CD4-positive, alpha-beta T cell (primary cell): ENCODE measurements at places on chromosomes 2 and 18. TPM values are rescaled to one million over a fixed set of nuclear protein-coding genes. Genes with fewer than 3 reads are reported as not detected.
A peak's percentile ranks its signal among the peaks of the same experiment; 100 is the strongest.

GRCh38 chr2:222424276-222424728, at the start of gene SGPP2:
Gene SGPP2 (plus strand): TSS chr2:222424543. CDS start chr2:222424603, 60 bp downstream.
- peaks cover 37% of the 10 kb centered on the region for H3K4me1 ChIP-seq
- no peak for DNase-seq
- peak within 1 kb of the TSS; percentile 61 for H3K4me3 ChIP-seq
- H3K36me3 ChIP-seq, result no peaks in the 10 kb centered on the region

DNA sequence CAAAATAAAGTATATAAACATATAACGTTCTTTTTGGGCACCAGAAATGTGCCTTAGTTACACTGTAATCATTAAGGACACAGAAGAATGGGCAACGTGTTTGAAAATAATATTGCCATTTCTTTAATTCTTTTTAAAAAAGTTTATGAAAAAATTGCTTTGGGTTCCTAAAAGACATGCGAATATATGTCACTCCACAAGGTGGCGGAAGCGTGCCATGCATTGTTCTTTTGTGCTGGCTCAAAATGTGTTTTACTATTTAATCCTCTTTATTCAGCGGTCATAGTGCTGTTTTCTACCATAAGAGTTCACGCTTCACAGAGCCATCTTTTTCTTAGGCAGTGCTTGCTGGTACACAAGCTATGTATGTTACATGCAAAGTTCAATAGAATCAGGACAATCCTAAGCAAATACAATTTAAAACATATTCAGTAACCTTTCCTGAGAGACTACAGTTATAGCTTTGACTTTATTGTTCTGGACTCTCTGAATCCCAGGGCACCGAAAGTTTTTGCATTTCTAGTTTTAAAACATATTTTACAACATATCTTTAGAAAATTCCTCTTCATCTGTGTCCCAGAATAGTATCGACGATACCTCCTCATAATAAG, 147.8 kb upstream of the ERBB4 start:
- no peak overlapping the region for H3K4me3 ChIP-seq
- peak; percentile 5 for DNase-seq
- no peaks in the 10 kb centered on the region for H3K36me3 ChIP-seq
- no peak overlapping the region for H3K27ac ChIP-seq
- H3K27me3 ChIP-seq, result no peaks in the 10 kb centered on the region

GRCh38 chr2:22035361-22035830, 911.6 kb downstream of the TDRD15 start:
- DNase-seq, result no peak
- no peaks in the 10 kb centered on the region for H3K27me3 ChIP-seq
- no peaks in the 10 kb centered on the region for H3K4me1 ChIP-seq
- H3K36me3 ChIP-seq, result no peaks in the 10 kb centered on the region
- no peak overlapping the region for H3K27ac ChIP-seq

DNA sequence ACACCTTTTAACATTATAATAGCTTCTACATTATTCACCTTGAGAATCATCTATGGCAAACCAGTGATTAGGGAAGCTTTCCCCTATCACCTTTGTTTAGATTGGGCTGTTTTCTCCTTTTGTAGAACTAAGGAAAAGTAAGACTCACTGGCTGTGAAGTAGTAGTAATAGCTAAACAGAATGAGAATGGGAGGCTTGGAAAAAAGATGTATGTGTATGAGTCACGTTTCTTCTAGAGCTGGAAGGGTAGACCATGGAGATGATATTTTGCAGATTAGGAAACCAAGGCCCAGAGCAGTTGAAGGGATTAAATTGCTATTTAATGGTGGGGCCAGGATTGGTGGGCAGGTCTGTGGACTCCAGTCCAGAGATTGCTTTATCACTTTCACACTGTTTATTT, 214.5 kb downstream of the MCFD2 start:
- H3K27me3 ChIP-seq, result no peaks in the 10 kb centered on the region
- no peak overlapping the region for H3K27ac ChIP-seq
- H3K36me3 ChIP-seq, result no peaks in the 10 kb centered on the region
- no peak for DNase-seq

DNA sequence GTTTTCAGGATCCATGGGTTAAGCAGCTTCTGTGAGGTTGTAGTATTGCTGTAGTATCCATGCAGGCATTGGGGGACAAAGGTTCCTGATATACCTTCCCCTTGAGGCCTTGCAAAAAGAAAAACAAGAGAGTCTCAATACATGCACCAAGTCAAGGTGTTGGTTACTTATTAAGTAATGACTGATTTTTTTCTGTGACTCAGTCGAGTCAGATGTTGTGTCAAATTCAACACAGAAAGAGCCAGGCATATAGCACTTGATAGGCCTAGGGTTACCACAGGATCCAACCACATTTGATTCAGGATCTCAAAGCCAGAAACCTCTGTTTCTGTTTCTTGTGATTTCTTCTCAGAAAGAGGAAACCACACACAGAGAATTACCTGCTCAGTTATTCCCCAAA, 24.9 kb upstream of the CD8A start:
- peak; percentile 40 for DNase-seq
- H3K27ac ChIP-seq, result no peak overlapping the region
- no peaks in the 10 kb centered on the region for H3K4me1 ChIP-seq
- no peak overlapping the region for H3K4me3 ChIP-seq
- peaks cover 5% of the 10 kb centered on the region for H3K27me3 ChIP-seq

DNA sequence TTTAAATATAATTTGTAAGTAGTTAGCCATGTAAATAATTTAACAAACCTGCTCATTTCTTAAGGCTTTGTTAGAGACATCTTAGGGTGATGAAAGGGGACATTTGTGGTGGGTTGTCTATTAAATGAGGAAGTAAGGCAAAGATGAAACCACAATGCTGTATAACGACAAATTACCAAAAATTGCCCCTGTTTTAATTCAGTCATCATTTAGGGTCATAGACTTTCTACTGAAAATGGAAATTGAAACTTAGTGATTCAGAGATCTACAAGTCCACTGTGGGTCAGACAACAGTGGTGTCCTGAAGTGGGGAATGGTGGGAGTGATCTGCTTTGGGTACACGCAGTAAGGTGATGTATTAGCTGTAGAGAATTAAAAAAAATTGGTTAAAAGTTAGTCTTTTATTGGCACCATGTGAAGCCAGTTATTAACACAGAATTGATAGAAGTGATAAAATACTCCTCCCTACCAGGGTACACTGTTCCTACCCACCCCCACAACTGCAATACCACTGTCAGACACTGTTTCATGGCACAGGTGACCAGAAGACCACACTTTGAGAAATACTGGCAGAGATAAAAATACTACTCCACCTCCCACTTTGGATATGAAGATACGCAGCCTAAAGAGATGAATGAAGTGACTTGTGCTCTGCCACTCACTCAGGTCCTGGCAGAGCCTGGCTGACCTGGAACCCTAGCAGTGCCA, 13.4 kb downstream of the CERS6 start:
- no peak for DNase-seq
- H3K27ac ChIP-seq, result no peak overlapping the region
- peaks cover 17% of the 10 kb centered on the region for H3K4me1 ChIP-seq
- H3K36me3 ChIP-seq, result no peaks in the 10 kb centered on the region

DNA sequence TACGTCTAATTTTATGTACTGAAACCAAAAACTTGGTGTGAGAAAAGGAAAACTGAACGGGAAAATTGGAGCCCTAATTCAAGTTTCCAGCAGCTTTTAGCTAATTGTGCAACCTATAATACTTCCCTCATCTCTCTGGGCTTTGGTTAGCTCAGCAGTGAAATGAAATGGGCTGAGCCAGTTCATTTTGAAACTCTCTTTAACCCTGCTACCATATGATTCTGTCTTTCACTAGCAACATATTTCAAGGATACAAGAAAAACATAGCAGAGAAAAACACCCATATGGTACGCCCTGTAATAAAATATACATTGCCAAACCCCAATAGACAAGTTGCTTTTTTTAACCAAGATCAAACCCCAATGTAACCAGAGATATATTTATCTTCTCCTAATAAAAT, 799 bp downstream of the SYT4 start:
- no peak for DNase-seq
- H3K4me3 ChIP-seq, result no peak overlapping the region
- H3K36me3 ChIP-seq, result no peaks in the 10 kb centered on the region
- peaks cover 3% of the 10 kb centered on the region for H3K27me3 ChIP-seq

- no peak for DNase-seq
- H3K36me3 ChIP-seq, result no peaks in the 10 kb centered on the region
- H3K4me3 ChIP-seq, result no peak overlapping the region
- H3K27me3 ChIP-seq, result no peaks in the 10 kb centered on the region
- H3K27ac ChIP-seq, result no peak overlapping the region
- H3K4me1 ChIP-seq, result no peaks in the 10 kb centered on the region
These were observed 87.0 kb downstream of the LIPG start for GRCh38 chr18:49648811-49649210.

Gene DRC1
- total RNA-seq, result not detected

Gene TMEM169
- 0.53 TPM for total RNA-seq

Gene ADRA2B
- 0.52 TPM for total RNA-seq

Gene ANKRD62
- total RNA-seq, result not detected
